ENCODE measurements at places on chromosomes 1 and 21. TPM values are rescaled to one million over a fixed set of nuclear protein-coding genes. Genes with fewer than 3 reads are reported as not detected.

SPRR2D gene
- 0.14 TPM for polyA plus RNA-seq

GRCh38 chr1:150965605-150966004 lies 9.0 kb downstream of the CERS2 start:
- DNase-seq = no peak

GRCh38 chr1:78843111-78843510 lies 163.4 kb downstream of the ADGRL4 start:
- DNase-seq = no peak

RGS13 gene
- polyA plus RNA-seq = not detected

- DNase-seq = no peak
These were observed 974.8 kb downstream of the ADGRL2 start for GRCh38 chr1:82775406-82776000.

DNA sequence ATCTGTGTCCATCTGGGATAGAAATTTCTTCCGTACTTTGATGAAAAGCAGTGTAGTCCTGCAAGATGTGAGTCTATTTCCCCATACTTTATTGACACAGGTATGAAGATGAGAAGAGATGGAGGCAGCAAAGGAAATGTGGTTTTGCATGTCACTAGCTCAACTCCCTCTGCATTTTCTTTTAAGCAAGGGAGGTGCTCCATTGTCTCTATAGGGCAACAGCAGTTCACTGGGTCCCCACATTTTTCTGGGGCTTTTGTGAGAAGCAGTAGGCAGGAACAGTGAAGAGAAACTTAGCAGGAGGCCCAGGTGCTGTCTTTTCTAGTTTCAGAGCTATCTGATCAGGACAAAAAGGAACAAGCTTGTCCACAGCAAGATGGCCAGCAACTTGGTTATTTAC lies 37.1 kb downstream of the C21orf91 start:
- DNase-seq = no peak

- no peak for DNase-seq
These were observed 302.7 kb downstream of the DUSP10 start for GRCh38 chr1:221439008-221439746.

DNA sequence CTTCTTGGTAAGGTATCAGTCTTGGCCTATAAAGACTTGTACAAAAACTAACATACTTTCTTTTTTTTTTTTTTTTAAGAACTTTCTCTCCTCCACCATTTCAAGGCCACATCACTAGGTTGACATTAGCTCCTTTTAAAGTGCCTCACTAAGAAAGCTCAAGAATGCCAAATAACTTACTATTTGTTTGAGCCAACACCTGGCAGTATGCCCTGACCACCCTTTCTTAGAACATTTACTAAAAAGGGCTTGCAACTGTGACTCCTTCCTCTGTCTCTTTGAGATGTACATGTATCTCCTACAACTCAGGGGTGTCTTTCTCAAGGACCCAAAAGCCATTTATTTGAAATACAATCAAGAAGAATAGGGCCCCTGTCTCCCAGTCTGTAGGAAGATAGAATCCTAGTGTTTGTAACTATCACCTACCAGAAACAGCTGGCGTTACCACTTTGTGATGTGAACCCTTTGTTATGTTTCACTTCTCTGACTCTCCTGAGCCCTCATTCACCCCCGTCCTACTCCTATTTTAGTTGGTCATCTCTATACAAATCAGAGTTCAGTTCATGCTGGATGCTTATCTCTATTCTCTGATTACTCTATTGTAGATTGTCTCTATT lies 12.2 kb upstream of the SAMD13 start:
- no peak for DNase-seq

DNA sequence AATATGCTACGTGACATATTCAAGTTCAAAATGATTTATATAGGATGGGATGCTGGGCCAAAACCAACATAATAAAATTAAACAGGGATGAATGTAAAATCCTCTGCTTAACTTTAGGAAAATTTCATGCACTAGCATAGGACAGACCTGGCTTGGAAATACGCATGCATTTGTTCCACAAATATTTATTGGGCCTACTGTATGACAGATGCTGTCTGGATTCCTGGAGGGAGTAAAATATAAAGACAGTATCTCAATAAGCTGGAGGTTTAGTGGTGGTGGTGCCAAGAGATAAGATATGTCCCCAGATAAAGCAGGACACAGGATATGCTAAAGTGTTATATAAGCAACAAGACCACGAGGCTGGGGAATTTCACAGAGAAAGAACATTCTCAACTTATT lies 15.1 kb downstream of the RCSD1 start:
- no peak for DNase-seq

GRCh38 chr21:21373969-21374368 lies 375.8 kb downstream of the NCAM2 start:
- DNase-seq = no peak

DNA sequence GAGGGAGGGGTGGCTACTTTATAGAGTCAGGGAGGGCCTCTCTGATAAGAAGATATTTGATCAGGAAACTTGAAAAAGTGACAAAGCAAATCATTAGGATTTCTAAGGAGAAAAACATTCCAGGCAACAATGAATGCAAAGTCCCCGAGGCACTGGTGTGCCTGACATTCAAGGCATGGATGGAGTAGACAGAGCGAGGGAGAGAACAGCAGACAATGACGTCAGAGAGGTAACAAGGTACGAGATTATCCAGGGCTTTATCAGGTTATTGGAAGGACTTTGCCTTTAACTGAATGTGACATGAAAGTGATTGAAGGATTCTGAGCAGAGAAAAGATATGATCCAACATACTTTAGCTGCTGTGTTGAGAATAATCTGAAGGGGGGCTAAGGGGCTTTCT lies 72.4 kb upstream of the GNG4 start:
- DNase-seq = no peak

DNA sequence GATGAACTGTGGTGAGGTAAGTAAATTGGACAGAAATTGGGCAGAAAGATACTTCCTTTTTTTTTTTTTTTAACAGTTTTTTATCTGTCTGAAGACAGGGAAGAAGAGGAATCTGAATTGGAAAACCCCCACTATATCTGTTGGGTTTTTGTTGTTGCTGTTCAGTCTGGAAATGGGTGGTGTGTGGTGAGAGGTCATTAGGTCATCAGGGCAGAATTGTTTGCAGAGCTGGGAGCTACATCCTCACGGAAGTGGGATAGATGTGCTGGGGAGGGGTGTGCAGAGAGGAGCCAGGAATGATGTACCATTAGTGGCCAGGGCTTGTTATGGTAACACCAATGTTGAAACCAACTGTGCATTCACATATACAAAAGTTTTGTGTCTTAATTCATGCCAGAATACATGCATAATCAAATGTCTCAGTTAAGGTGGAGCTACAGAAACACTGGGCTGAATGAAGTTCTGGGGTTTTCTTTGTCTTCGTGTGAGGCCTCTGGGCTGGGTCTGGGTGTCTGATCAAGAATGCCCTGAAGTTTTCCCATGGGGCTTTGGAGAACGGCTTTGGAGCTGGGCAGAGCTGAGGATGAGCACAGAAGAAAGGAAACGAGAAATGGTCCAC lies 12.4 kb downstream of the USP25 start:
- no peak for DNase-seq
